ENCODE measurements at places on chromosomes 16 and 17.

GRCh38 chr17:78142119-78142861, 3.9 kb upstream of the C17orf99 start:
- DNase-seq = no peak

DNA sequence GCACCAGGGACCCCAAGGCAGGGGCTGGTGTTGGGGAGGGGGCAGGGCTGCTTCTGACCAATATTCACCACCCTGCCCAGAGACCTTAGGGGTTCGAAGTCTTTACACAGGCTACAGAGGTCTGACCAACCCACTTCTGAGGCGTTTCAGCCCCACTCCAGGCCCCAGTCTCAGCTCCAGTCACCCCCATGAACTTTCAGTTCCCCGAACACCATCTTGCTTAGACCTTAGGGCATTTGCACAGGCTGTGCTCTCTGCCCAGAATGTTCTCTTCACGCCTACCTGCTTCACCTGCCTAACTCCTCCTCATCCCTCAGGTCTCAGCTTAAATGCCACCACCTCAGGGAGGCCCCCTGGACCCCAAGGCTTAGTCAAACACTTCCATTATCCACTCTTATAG, 25.8 kb upstream of the CPNE2 start:
- DNase-seq = no peak

- no peak for DNase-seq
Measured at GRCh38 chr17:46979147-46979863, at the start of gene RPRML. RPRML (minus strand) TSS chr17:46979253; CDS start chr17:46979007, 246 bp downstream.

DNA sequence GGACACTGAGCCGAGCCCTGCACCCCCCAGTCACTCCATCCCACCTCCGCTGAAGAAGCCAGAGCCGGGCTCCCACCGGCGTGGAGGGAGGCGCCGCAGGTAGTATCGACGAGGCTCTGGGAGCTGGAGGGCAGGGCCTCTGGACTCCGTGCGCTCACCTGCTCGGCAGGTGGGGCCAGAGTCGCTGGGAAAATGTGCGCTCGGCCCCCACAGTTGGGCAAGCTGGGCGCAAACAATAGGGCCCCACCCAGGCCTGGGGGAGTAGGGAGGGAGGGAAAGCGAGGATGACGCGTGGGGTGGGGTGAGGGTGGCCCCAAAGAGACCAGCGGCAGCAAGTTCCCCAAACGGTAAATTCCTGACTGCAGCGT, 668 bp downstream of the JUP start:
- DNase-seq = no peak

DNA sequence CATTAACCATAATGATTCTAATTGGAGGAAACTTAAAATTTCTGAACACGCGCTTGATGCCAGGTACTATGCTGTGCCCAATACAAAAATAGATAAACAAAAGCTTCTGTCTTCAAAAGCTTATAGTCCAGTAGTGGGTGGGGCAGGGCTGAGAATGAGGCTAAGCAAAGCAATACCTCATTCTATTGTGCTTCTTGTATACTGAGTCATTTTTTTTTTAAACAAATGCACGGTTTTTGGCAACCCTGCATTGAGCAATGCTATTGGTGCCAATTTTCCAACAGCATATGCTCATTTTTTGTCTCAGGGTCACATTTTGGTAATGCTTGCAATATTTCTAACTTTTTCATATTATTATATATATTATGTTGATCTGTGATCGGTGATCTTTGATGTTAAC, 34.7 kb upstream of the HNF1B start:
- no peak for DNase-seq

- DNase-seq = no peak
Measured at GRCh38 chr16:10870137-10870776, 6.7 kb upstream of the CIITA start.

Measured in activated CD4-positive, alpha-beta T cell treated with anti-CD3 and anti-CD28 coated beads, Interleukin-2, amount 50 U/mL, for 4 hours (primary cell).